ENCODE measurements at places on chromosomes 6 and 20.

DNA sequence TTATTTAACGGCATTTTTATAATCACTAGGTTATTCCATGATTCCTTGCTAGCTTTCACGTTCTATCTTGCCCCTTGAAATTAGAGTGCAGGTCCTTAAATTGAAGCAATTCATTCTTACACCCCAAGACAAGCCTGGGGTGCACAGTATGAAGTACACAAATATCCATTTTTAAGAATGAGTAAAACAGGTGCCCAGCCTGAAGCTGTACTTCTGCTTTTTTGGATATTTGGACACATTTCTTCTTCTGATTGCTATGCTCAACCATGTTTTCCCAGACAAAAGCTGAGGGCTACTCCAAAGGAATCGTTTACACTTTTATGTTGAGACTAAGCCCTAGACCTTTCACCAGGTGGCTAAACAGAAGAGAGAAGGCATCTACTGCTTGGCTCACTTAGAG lies 7.9 kb upstream of the TAGAP start:
- DNase-seq = no peak

- no peak for DNase-seq
Measured at GRCh38 chr20:3645309-3646066, 17.7 kb downstream of the GFRA4 start.

DNA sequence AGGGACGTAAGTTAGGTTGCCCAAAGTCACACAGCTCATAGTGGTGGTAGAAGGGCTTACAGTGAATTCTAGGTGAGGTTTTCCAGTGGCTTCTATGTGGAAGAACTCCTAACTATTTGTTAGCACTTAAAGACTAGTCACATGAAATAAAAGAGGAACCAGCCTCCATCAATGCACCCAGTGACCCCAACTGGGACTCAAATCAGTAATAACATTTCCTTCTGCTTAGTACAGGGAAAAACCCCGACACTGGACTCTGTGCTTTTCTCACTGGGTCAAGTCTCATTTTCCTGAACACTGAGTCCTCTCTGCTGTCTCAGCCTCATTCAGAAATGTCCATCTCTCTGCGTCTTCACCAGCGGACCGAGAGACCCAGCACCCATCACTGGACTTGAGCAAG lies 89.2 kb downstream of the SLC22A23 start:
- no peak for DNase-seq

GRCh38 chr6:142241061-142241460 lies 60.7 kb upstream of the ADGRG6 start:
- no peak for DNase-seq

GRCh38 chr6:34416877-34417371 lies 8.9 kb downstream of the RPS10 start:
- no peak for DNase-seq

DNA sequence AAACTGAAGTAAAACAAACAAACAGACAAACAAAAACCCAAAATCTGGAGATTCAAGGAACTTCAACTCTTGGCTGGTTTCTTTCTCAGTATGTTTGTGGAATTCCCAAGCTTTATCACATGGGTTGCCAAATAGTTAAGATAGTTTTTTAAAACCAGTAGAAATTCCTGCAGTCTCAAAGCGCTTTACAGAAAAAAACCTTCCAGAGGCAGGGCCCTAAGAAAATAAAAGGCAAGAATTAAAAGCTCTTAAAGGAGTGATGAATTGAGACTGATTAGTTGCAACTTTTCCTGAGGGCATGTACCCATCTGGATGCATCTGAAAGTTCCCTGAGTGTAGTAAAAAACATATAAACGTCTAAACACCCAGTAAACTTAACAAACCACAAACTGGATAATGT lies 25.9 kb upstream of the PTCHD4 start:
- DNase-seq = no peak

DNA sequence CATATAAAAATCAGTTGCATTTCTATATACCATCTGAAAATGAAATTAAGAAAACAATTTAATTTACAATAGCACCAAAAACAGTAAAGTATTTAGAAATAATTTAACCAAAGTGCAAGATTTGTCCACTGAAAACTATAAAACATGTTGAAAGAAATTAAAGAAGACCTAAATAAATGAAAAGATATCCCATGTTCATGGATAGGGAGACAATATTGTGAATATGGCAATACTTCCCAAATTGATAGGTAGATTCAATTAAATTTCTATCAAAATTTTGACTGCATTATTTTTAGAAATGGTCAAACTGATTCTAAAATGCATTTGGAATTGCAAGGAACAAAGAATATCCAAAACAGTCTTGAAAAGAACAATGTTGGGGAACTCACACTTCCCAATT lies 17.6 kb upstream of the POU3F2 start:
- DNase-seq = no peak

DNA sequence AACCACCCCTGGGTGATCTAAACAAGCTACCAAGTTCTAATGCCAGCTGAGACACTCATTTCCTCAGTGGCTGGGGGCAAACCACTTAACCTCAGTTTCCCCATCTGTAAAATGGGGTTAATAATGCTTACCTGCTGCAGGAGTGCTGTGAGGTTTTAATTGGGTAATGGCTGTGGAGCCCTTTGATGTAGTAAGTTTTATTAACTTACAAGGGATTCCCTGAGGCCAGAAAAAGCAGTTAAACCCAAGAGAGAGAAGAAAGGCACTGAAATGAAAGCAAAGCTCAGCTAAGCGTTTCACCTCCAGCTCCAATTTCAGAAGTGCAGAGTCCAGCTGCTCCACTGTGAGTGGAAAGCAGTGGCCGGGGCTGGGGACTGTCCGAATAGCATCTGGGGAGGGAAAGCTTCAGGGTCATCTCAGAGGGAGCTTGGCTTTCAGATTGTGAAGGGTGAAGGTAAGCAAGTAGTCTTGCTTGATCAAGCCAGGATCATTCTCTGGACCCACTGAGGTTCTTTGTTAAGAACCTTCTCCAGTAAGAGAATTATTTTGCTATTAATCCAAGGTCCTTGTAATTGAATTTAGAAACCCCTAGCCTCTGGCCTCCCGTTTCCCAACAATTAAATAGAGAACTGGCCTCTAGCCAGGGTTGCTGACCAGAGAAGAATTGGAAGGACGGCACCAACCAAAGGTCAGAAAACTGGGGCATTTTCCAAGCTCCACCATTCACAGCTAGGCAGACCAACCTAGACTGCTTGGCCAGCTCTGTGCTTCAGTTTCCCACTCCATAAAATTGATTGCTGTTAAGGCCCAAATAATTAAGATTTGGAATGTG lies 20.9 kb upstream of the TCP11 start:
- DNase-seq = no peak

GRCh38 chr20:42190084-42190483 lies 571.9 kb upstream of the CHD6 start:
- DNase-seq = no peak

- DNase-seq = no peak
Measured at GRCh38 chr20:7196481-7196880, 429.0 kb downstream of the BMP2 start.

- DNase-seq = no peak
Measured at GRCh38 chr20:46963196-46963529, 68.5 kb downstream of the EYA2 start.

DNA sequence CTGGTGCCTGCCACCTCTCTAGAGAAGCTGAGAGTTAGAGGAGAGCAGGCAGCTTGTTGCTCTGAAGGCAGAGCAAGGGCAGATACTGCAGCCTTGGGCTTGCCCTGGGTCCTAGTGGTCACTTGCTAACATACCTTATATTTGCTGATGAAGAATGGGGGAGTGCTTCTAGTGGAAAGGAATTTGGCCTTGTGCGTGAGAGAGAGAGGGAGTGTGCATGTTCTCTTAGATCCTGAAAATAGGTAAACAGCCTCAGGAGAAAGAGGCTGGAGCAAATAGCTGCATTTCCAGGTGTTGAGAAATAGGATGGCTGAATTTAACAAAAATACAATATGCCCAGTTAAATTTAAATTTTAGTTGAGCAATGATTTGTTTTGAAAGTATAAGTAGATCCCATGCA lies 724.5 kb upstream of the FLRT3 start:
- DNase-seq = no peak

DNA sequence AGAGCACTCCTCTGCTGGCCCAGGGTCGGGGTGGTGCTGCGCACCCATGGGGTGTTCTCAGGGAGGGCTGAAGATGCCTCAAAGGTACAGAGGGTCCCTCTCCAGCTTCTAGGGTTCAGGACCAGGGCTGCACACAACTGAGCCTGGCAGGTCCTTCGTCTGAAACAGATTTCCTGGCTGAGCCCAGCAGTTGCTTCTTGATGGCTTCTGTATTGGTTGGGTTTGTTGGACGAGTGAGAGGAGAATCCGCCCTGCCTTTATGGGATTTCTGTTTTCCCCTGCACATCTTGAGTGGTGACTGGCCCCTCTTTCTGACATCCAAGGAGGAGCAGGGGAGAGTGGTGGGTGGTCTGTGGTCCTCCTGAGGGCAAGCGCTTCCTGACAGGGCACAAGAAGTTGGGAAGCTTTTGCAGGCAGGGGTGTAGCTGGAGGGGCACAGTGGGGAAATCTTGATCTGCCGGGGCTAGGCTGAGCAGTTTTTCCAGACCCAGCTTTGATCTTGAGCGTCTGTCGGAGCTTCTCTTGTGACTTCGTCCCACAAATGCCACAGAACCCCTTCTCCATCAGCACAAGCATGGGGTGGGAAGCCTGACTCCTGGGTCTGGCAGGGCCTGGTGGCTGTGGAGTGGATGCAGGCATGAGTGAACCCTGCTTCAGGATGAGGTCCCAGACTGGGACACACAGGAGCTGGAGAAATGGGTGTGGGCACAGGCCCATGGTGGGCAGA lies 116.5 kb downstream of the SYNDIG1 start:
- DNase-seq = no peak

- peak; percentile 40 for DNase-seq
Measured at GRCh38 chr6:30720738-30721197, 616 bp downstream of the TUBB start.

DNA sequence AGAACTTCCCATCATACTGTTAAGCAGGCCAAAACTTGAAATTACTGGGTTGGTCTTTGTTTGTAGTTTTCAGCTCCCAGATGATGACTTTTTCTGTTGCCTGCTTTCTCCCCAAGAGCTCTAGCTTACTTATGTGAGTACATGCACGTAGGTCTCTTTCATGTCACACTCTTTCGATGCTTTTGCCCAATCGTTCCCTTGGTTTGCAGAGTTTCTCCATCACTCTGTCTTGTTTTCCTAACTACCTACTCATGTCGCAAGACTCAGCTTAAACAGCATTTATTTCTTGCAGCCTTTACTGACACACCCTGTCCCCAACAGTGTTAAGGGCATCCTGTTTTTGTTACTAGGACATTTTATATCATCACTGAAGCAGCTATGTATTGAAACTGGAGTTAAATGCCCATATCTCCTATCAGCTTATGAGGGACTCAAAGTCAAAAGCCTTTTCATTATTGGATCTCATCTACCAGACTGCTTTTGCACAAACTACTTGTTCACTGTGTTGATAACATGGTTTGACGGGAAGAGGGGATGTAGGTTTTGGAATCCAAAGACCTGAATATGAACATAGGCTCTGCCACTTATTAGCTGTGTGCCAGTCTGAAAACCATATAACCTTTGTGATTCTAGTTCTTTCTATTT lies 2.9 kb downstream of the ARG1 start:
- DNase-seq = no peak

GRCh38 chr6:88013015-88013414 lies 34.6 kb upstream of the SPACA1 start:
- no peak for DNase-seq

DNA sequence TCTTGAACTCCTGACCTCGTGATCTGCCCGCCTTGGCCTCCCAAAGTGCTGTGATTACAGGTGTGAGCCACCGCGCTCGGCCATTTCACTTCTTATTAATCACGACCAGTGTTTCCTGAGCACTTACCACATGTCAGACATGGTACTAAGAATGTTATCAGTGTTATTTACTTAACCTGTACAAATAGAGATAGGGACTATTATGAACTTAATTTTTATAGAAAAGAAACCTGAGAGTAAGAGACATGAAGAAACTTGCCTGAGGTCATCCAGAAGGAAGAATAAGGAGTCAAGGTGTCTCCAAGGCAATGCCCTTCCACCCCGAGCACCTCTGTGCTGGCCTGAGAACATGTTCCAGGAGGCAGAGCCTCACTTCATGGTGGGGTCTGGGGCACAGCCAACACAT lies 29.3 kb upstream of the EZR start:
- no peak for DNase-seq

Measured in stimulated activated CD4-positive, alpha-beta T cell treated with anti-CD3 and anti-CD28 coated beads, Interleukin-15, amount 100 ng/mL, for 1 hour (primary cell).